SK-N-SH (cell line): ENCODE measurements at places on chromosomes 6 and 20.

DNA sequence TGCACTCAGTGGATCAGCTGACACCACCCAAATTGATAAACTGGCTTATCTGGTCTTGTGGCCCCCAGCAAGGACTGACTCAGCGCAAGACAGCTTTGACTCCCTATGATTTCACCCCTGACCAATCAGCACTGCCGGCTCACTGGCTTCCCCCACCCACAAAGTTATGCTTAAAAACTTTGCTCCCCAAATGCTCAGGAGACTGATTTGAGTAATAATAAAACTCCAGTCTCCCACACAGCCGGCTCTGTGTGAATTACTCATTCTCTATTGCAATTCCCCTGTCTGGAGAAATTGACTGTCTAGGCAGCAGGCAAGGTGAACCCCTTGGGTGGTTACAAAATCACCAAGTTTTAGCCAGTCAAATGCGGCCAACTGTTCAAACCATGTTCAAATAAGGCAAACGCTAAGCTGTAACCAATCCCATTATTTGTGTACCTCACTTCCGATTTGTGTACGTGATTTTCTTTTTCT lies 32.5 kb downstream of the SLC22A2 start:
- no peak for DNase-seq

- DNase-seq = no peak
Measured at GRCh38 chr6:161422710-161423680, 149.1 kb upstream of the AGPAT4 start.

- no peak for DNase-seq
Measured at GRCh38 chr6:155152211-155153076, 111.4 kb upstream of the CLDN20 start.

DNA sequence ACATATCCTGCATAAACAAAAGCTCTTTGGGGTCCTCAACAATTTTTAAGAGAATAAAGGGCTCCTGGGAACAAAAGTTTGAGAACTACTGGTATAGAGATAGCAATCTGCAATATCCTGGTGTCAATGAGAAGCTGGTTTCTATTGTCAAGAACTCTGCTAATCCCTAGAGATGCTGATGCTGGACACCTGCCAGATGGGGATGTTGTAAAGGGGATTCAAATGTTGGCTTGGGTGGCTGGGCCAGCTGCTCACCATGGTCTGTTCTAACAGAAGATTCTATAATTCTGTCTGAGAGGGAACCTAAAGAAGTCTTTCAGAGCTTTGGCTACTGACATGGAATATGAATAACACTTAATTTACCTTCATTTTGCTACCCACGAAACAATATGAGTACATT lies 137.8 kb downstream of the BTBD9 start:
- no peak for DNase-seq

- no peak for DNase-seq
Measured at GRCh38 chr6:108673602-108674001, 112.9 kb downstream of the FOXO3 start.

- no peak for DNase-seq
Measured at GRCh38 chr6:159989492-159990480, 20.9 kb downstream of the IGF2R start.

DNA sequence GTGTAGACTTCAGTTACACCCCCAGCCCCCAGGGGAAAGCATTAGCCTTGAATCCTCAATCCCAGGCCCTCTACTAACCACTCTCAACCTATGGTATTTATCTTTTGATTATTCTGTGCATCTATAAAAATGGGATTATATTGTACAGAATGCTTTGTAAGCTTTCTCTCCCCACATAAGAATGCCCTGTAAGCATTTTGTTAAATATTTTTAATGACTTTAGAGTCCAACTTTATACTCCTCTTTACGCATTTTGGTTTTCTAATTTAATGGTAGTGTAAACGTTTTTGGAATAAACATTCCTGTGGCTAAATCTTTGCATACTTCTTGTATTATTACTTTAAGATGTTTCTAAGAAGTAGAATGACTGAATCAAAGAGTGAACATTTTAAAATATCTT lies 35.4 kb downstream of the FBXO9 start:
- DNase-seq = no peak

- no peak for DNase-seq
Measured at GRCh38 chr6:44564906-44565524, 177.5 kb downstream of the CDC5L start.

GRCh38 chr20:59864726-59865125 lies 68.7 kb downstream of the SYCP2 start:
- no peak for DNase-seq
